ENCODE measurements at places on chromosomes 1 and 21. TPM values are rescaled to one million over a fixed set of nuclear protein-coding genes. Genes with fewer than 3 reads are reported as not detected.

OLFML2B gene
- 0.10 TPM for total RNA-seq

NTNG1 gene
- total RNA-seq: 1.6 TPM

FMN2 gene
- total RNA-seq: not detected

OR2L8 gene
- total RNA-seq: 0.31 TPM

CYYR1 gene
- total RNA-seq: 0.10 TPM

ORC1 gene
- 2.4 TPM for total RNA-seq

COL11A1 gene
- 0.10 TPM for total RNA-seq

LCE2A gene
- total RNA-seq: not detected
